GM04503 (cell line): ENCODE measurements at places on chromosomes 6 and 20.

DNA sequence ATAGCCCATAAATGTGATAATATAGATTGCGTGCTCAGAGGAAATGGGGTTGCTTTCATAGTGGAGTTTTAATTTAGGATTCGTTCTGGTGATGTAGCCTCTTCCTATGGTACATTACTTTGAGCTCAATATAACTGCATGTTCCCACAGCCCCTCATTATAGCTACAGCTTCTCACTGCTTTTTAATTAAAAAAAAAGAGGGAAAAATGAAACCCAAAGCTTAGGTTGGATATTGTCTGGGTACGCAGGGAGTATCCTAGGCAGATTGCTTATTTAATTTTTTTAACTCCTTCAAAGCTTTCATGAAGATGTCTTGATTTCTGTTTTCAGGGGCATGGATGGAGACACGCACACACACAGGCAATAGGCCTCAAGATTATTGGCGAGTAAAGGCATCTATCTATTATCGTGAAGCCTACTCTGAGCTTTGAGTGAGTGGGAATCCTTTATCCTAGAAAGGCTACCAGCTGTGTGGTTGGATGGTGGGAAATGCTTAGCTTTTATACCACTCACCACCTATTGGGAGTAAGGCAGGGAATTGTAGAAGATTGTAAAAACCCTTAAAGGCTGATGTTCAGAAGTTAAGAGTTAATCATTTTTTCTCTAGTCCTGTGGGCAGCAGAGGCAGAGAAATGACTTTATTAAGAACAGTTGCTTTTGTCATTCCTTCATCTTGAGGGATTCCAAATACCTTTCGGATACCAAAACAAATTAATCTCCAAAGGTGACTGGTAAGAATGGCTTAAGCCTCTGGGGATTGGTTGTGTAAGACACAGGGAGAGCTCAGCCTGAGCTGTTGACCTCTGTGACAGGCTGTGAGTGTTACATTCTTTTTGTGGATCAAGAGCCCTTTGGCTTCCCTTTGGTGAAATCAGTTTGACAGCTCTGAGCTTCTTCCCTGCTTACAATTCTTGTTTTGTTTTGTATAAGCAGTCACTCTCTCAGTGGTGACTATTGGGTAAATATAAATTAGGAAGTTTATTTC, 33.4 kb downstream of the CTNNBL1 start:
- no peak for DNase-seq

DNA sequence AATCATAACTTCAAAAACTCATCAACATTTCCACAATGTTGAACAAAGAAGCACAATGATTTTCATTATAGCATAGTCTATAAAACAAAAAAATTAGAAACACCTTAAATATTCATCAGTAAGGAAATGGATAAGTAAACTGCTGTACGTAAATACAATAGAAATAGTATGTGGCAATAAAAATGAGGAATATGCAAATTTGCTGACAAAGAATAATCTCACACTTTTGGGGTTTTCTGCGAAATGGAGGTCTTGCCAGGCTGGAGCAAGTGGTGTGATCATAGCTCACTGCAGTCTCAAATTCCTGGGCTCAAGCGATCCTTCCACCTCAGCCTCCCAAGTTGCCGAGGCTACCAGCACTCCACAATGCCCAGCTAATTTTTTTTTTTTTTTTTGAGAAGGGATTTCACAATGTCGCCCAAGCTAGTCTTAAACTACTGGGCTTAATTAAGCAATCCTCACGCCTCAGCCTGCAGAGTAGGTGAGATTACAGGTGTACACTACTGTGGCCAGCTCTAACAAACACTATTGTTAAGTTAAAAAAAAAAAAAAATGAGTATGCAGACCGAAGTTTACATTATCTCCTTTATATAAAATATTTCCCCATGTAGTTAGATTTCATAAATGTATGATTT, 58.8 kb upstream of the SMIM28 start:
- DNase-seq = no peak

DNA sequence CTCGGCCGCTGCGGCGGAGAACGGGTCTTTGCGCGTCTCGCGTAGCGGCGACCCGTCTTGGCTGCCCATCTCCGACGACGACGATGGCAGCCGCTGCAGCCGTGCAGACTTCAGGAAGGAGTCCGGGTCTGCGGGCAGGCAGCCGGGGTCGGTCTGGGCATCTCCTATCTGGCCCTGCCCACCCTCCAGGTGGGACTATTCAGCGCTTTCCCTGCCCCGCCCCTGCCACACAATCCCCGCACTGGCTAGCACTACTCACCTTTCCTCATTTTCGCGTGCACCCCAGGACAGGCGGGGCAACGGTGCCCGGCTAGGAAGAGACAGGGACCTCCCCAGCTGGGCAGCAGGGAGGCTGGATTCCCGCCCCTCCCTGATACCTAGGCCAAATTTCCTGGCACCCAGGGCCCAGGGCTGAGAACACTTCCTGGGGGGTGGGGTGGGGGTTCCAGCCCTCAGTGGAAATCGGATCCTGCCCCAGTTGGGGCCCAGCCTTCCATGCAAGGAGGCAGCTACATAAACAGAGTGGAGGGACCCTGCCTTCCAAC, 9.2 kb downstream of the GGT7 start:
- no peak for DNase-seq

GRCh38 chr20:957544-957943, 41.4 kb upstream of the ANGPT4 start:
- no peak for DNase-seq

- no peak for DNase-seq
Measured at GRCh38 chr6:135974426-135974825, 122.9 kb downstream of the PDE7B start.

DNA sequence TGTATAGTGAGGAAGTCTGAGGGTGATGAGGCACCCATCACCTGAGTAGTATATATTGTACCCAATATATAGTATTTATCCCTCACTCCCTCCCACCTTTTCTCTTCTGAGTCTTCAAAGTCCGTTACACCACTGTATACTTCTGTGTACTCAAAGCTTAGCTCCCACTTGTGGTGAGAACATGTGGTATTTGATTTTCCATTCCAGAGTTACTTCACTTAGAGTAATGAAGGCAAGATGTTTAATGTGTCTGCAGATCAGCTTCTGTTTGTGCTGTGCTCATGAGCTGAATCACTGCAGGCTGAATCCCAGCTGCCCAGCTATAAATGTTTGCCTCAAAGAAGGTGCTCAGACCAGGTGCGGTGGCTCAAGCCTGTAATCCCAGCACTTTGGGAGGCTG, 139.3 kb upstream of the FOXA2 start:
- DNase-seq = no peak

DNA sequence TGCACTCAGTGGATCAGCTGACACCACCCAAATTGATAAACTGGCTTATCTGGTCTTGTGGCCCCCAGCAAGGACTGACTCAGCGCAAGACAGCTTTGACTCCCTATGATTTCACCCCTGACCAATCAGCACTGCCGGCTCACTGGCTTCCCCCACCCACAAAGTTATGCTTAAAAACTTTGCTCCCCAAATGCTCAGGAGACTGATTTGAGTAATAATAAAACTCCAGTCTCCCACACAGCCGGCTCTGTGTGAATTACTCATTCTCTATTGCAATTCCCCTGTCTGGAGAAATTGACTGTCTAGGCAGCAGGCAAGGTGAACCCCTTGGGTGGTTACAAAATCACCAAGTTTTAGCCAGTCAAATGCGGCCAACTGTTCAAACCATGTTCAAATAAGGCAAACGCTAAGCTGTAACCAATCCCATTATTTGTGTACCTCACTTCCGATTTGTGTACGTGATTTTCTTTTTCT, 32.5 kb downstream of the SLC22A2 start:
- DNase-seq = no peak

- DNase-seq = peak; percentile 31
Measured at GRCh38 chr6:15399641-15400470, 154.0 kb downstream of the JARID2 start.

GRCh38 chr20:56391596-56392131, 351 bp downstream of the AURKA start:
- no peak for DNase-seq

DNA sequence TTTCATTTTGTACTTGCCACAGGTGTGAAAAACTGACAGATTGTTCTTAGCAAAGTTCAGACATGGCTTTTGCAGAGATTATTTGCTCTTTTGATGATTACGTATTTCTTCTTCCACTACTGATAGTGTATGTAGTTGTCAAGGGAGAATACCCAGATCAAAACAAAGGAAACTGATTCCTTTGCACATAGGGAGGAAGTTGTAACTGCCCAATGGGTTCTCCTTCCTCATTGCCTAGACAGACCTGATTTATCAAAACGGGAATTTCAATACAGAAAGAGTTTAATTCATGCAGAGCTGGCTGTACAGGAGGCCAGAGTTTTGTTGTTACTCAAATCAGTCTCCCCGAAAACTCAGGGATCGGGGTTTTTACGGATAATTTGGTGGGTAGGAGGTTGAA, 214.7 kb downstream of the BCAS1 start:
- DNase-seq = no peak

- DNase-seq = no peak
Measured at GRCh38 chr6:129089357-129089756, 206.4 kb downstream of the LAMA2 start.

- DNase-seq = no peak
Measured at GRCh38 chr6:62612471-62612870, 326.4 kb upstream of the KHDRBS2 start.

DNA sequence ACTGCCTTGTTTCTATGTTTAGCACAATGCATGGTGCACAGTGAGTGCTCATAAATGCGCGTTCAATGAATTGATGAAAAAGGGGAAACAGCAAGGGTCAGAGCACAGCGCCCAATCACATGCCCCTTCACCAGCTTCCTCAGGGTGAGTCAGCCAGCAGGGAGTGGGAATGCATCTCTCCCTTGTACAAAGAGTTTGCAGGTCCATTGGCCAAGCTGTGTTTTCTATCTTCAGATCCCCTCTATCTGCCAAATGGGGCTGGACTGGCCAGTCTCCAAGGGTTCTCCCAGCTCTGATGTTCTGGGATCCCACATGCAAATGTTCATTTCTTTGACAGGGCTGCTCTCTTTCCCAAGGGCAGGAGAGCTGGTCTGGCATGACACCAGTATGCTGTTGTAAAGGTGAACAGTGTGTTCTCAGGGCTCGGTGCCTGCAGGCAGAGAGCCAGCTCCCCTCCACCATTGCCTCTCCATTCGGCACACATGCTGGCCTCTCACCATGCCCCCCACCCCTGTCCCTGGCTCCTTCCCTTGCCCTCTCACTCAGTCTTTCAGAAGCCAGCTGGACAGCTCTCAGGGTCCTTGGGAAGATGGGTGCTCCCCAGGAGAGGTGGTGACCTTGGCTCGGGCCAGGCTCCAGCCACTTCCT, 25.0 kb downstream of the ANGPT4 start:
- DNase-seq = no peak

- DNase-seq = no peak
Measured at GRCh38 chr6:37654727-37655500, 42.8 kb downstream of the MDGA1 start.

DNA sequence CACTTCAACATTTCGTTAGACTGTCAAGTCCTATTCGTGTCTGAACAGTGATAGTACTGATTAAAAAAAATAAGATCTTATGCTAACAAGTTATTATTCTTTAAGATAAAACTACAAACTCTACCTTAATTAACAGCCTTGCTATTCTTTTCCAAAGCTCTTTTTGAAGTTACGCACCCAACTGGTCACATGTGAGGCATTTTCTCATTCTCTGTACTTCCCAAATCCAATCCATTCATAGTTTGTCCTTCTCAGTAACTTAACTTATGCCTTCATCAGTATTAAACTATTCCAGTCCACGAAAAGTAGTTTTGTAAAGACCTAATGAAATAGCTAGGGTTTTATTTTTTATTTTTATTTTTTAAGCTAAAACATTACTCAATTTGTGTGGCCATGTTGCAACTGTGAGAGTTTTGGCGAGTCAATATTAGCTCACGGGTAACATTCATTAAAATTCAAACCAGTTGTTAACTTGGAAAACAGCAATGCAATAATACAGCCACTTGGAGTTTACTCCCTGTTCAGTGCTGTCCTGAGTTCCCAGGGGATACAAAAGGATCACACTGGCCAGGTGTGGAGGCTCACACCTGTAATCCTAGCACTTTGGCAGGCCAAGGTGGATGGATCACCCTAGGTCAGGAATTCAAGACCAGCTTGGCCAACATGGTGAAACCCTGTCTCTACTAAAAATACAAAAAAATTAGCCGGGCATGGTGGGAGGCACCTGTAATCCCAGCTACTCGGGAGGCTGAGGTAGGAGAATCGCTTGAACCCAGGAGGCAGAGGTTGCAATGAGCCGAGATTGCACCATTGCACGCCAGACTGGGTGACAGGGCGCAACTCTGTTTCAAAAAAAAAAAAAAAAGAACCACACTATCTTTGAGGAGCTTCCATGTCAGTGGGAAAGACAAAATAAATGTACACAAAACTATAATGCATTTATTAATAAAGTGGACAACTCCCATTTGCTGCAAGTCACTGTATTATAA, 27.9 kb upstream of the EEF1A1 start:
- DNase-seq = no peak

- no peak for DNase-seq
Measured at GRCh38 chr6:56671160-56671559, 28.5 kb upstream of the DST start.

GRCh38 chr6:104483225-104483834, 376.4 kb downstream of the HACE1 start:
- no peak for DNase-seq

DNA sequence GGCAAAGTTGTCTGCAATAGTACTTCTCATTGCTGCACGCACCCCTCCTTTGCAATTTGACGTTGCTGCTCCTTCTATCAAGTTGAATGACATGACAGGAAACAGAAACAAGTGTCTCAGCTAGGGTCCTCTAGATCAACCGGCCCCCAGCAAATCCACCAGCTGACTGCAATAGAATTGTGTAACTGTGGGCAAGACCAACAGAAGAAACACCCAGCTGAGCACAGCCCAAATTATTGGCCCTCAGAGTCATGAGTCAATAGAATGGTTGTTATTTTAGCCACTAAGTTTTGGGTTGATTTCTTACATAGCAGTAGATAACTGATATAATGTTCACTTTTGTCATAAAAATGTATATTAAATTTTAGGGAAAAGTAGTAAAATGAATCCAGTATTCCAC, 202.7 kb downstream of the MAFB start:
- no peak for DNase-seq

- peak; percentile 82 for DNase-seq
Measured at GRCh38 chr6:71489736-71490135, 201.1 kb downstream of the OGFRL1 start.

DNA sequence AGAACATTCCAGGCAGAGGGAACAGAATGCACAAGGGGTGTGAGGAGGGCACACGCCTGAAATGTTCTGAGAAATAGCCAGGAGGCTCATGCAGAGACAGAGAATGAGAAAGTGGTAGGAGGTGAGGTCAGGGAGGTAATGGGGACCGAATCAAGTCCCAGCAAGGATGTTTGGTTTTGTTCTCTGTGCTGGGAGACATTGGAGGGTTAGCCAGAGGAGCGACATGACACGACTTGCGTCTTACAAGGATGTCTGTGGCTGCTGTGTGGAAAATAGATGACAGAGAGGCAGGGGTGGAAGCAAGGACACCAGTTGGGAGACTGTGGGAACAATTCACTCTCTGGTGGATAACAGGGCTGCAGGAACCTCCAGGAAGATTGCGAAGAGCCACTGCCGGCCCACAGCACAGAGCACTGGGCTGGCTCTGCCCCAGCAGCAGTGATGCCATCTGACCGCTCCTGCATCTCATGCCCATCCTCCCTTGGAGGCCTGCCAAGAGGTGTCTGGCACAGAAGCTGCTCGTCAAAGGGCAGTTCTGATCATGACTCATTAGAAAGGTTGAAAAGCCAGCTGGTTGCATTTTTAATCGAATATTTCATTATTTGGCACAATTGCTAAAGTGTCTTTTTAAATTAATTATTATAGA, 57.7 kb upstream of the CD83 start:
- no peak for DNase-seq

GRCh38 chr6:6348256-6348655, 27.8 kb upstream of the F13A1 start:
- no peak for DNase-seq

- DNase-seq = no peak
Measured at GRCh38 chr20:22861231-22861980, 173.7 kb upstream of the SSTR4 start.
